ENCODE measurements at places on chromosomes 1 and 21.
A peak's percentile ranks its signal among the peaks of the same experiment; 100 is the strongest.

- no peak for DNase-seq
Measured at GRCh38 chr1:208047975-208048374, 137.1 kb upstream of the CD34 start.

GRCh38 chr1:234533975-234534876 lies 55.2 kb upstream of the TARBP1 start:
- DNase-seq = no peak

- peak; percentile 8 for DNase-seq
Measured at GRCh38 chr1:89987159-89987819, 7.6 kb upstream of the ZNF326 start.

- DNase-seq = no peak
Measured at GRCh38 chr1:180680558-180681144, 48.8 kb downstream of the XPR1 start.

GRCh38 chr21:45304476-45304830 lies 16.8 kb upstream of the POFUT2 start:
- DNase-seq = no peak

DNA sequence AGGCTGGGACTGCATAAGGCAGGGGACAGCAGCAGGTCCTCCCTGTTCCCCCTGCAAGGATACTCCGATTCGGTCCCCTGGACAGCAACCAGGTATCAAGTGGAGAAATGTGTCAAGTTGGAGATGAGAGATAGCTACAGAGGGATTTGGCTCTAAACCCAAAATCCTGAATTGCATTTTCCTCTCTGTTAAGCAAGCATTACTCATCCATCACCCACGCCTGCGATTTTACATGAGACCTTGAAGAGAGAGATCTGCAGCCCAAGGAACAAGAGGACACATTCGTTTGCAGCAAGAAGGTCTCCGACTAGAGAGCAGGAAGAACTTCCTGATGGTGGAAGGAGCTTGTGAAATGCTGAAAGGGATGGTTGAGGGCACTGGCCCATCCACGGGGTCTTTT lies 21.9 kb downstream of the SYT2 start:
- no peak for DNase-seq

DNA sequence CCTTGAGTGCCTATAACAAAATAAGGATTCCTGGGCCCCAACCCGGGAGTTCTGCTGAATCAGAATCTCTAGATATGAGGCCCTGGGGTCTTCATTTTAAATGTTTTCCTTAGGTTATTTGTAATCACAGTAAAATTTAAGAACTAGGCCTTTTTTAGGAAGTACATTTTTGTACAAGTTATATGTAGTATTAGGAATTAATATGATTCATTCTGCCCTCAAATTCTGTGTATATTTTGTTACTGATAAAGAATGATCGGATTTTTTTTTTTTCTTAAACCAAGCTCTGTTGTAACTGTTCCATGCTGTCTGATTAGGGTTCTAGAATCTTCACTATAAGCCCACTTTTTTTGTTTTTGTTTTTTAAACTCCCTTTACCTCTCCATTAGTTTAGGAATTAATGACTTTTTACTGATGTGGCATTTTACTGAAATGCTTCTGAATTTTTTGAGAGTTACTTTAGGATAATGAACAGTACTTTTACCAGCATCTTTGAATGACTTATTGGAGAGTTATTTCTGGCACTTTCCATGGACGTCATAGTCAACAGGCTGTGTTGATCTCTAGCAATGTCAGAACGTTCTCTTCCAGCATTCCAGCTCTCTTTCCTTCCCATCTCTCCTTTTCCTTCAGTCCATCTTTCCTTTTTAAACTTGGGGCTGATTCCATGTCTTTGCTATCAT lies 48.3 kb downstream of the CLIC4 start:
- DNase-seq = no peak

DNA sequence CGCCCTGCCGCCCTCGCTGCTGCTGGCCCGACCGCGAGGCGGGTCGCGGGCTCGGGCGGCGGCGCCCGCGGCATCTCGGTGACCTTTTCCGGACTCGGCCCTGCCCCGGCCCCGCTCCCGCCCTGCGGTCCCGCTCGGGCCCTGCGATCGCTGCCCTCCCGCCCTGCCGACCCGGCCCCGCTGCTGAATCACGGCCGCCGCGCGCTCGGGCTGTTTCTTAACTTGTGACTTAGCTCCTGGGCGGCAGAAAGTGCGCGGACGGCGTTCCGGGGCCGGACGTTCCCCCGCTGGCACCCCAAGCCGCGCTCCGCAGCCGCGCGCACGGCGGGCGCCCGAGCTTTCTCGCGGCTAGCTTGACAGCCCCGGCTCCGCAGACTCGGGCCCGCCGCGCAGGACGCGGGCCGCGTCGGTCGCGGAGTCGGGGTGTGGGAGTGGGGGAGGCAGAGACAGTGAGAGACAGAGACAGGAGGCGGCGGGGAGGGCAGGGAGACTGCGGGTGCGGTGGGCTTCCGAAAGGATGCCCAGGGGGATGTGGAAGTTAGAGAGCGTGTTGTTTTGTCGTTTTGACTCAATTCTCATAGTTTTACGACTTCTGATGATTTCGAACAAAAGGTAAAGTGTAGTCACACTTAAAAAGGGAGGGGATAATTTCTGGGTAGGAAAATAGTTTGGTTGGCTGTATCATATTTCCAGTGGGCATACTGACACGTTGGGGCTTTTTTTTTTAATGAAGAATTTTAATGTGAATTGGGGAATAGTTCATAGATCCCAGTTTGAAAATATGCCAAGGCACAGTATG lies 49.8 kb downstream of the PRDM2 start:
- no peak for DNase-seq

GRCh38 chr1:233261695-233262094 lies 33.8 kb downstream of the PCNX2 start:
- no peak for DNase-seq

GRCh38 chr1:60753036-60753900 lies 329.1 kb upstream of the NFIA start:
- no peak for DNase-seq

- DNase-seq = no peak
Measured at GRCh38 chr1:59631561-59632255, 183.0 kb upstream of the HOOK1 start.

- no peak for DNase-seq
Measured at GRCh38 chr1:36971852-36972618, 62.3 kb downstream of the GRIK3 start.

DNA sequence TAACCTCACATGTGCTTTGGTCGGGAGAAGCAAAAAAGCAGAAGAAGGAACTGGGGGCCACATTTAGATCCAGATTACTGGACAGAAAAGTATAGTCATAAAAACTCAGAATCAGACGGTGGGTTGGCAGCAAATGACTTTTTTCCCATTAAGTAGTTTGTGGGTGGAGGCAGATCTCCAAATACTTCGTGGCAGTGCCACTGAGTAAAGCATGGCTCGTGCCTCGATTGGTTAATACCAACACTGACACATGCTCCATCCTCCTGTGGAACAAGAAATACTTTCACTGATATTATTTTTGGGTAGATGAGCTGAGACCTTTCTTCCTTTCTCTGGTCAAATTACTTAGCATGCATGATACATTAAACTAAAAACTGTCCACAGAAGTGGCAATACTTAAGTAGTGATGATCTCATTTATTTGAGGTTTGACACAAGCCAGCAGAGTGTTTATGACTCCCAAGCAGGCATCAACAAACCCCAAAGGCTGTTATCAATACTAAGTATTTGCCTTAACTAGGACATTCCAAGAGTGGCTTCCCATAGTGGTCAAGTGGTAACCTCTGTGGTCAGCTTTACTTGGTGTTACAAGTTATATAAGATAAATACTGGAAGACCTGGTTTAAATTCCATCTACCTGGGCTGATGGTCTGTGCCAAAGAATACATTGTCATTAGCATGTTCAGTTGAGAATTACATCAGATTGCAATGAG lies 500.0 kb upstream of the RUNX1 start:
- no peak for DNase-seq

DNA sequence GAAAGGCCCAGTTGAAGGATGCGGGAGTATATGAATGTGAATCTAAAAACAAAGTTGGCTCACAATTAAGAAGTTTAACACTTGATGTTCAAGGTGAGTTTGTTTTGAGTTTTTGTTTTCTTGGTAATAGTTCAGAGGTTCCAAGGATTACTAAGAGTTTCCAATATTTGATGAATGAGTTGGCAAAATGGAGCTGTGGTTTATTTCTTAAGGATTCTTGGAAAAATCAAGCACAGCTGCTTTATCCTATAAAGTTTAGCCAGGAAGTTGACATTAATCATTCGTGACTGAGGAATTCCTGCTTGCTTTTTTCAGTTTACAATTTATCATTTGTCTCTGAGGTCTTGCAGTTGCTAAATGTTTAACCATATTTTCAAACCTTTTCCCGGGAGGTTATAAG lies 15.1 kb downstream of the VCAM1 start:
- no peak for DNase-seq

DNA sequence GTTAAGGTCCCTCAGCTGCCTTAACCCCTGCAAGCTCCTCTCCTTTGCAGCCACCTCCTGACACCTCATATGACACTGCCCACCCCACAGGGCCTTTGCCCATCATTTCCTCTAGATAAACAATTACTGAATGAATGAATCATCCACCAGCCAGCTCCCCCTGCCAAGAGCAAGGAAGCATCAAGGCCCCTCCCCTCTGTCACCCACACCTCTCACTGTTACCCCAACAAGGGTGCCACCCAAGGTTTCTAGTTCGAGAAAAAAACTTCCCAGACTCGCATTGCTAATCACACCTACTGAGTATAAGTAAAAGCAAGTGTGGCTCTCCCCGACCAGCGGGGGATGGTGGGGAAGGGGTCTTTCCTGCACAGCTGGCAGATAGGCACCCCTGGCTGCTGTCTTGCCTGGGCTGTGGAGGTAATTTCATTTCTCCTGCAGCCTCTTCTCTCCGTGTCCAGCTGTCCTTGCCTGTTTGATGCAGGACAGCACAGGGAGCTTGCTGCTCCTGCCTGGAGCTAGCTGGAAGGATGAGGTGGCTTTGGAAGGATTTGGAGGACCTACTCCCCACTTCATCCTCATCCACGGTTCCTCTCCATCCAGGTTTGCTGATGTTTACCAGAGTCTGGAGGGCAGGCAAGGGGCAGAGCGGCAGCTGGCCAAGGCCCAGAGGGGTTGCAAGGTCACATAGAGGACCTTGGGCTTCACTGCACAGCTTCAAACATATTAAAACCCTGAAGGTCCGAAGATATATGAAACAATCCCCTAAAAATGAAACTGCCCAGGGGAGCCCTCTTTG lies 33.1 kb upstream of the LBR start:
- DNase-seq = peak; percentile 20

- DNase-seq = no peak
Measured at GRCh38 chr1:98292994-98293393, 368.5 kb upstream of the SNX7 start.

DNA sequence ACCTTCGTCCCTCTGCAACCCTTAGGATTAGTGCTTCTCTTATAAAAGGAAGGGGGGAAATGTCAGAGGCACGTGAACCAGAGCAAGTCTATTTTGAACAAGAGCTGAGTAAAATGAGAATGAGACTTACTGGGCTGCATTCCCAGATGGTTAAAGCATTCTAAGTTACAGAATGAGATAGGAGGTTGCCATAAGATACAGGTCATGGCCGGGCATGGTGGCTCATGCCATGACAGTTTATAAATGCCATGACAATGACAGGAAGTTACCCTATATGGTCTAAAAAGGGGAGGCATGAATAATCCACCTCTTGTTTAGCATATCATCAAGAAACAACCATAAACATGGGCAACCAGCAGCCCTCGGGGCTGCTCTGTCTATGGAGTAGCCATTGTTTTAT lies 2.5 kb upstream of the AQP10 start:
- no peak for DNase-seq

GRCh38 chr1:241536304-241536703 lies 4.1 kb downstream of the KMO start:
- no peak for DNase-seq

GRCh38 chr1:160610569-160611242 lies 31.4 kb upstream of the CD84 start:
- DNase-seq = no peak

DNA sequence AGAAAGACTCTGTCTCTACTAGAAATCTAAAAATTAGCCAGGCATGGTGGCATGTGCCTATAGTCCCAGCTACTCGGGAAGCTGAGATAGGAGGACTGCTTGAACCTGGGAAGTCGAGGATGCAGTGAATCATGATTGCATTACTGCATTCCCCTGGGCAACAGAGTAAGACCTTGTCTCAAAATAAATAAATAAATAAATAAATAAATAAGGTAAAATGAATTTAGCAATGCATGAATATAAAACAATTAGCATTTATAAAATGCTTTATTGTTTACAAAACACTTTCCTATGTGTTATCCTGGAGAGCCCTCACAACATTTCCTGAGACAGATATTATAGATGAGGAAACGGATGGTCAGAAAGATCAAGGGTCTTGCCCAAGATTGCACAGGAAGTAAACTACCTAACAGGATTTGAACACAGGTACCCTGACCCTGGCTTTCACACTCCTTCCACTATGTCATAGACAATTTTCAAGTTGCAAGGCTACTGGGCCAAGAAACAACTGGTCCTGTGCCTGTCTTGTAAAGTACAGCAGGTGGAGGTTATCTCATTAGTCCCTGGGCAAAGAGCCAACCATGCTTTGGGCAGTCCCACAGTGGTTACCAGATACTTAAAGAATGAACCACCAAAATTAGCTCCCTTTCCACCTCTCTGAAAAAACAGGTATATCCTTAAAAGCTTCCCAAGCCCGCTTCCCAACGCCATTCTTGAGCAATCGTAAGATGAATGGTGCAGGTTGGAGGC lies 15.4 kb upstream of the VSIG8 start:
- DNase-seq = no peak

DNA sequence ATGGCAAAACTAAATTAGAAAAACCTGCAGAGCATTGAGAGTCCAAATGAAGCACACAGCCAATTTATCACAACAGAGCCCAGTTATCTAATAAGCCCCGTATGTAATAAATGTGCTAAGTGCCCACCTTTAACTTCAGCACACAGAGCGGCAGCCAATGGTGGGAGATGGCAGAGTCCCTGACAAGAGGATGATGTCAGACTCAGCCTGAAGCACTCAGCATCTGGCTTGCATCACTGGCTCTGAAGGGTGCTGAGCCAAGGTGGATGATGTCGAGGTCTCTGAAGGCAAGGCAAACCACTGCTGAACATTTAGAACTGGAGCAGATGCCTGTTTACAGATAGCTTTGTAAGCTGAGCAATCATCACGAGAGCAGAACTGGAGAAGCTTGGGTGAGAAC lies 118.3 kb downstream of the NUF2 start:
- DNase-seq = no peak

GRCh38 chr1:44025816-44026215 lies 5.4 kb downstream of the SLC6A9 start:
- no peak for DNase-seq

Data from activated naive CD8-positive, alpha-beta T cell treated with anti-CD3 and anti-CD28 coated beads, Interleukin-2, amount 50 U/mL, for 16 hours (primary cell).